ENCODE measurements at places on chromosomes 2 and 18. TPM values are rescaled to one million over a fixed set of nuclear protein-coding genes. Genes with fewer than 3 reads are reported as not detected.

The CNDP2 gene
- total RNA-seq, result 196 TPM

The RFTN2 gene
- not detected for total RNA-seq

The COL4A4 gene
- total RNA-seq, result 34.6 TPM

The RBMS1 gene
- total RNA-seq, result 42.2 TPM

The BOK gene
- 0.10 TPM for total RNA-seq

The NBEAL1 gene
- total RNA-seq, result 22.0 TPM

The KCNK3 gene
- total RNA-seq, result not detected

DNA sequence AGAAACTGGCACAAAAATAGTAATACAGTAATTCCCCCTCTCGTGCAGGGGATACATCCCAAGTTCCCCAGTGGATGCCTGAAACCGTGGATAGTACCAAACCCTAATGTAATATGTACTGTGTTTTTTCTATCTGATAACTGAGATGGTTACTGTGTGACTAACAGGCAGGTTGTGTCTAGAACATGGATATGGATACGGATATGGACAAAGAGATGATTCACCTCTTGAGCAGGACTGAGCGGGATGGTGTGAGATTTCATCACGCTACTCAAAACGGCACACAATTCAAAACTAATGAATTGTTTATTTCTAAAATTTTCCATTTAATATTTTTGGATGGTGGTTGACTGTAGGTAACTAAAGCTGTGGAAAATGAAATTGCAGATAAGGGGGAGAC is 3.4 kb downstream of the MBD1 start:
- H3K4me1 ChIP-seq, result peaks cover 27% of the 10 kb centered on the region
- H3K36me3 ChIP-seq, result peaks cover 69% of the 10 kb centered on the region
- DNase-seq, result no peak
- no peak overlapping the region for H3K27ac ChIP-seq
- H3K27me3 ChIP-seq, result no peaks in the 10 kb centered on the region
- H3K4me3 ChIP-seq, result no peak overlapping the region

DNA sequence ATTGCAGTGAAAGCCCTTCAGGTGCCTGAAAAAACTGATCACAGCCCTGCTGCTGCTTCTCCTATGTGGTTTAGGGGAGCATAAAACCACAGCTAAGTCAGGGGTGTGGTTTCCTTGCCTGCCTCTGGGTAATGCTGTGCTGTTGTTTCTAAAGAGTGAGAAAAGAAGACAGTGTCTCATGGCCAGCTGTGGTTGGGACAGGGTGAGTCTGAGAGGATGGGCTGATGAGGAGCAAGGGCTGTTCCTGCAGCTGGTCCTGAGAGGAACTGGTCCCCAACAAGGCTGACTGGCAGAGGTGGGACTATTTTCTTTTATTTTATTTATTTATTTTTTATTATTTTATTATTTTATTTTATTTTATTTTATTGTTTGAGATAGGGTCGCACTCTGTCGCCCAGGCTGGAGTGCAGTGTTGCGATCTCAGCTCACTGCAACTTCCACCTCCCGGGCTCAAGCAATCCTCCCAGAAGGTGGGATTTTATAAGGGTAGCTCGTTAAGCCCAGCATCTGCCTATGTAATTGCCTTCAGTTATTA is 236.7 kb downstream of the FHOD3 start:
- no peak overlapping the region for H3K4me3 ChIP-seq
- peaks cover 4% of the 10 kb centered on the region for H3K4me1 ChIP-seq
- no peaks in the 10 kb centered on the region for H3K27me3 ChIP-seq
- no peaks in the 10 kb centered on the region for H3K36me3 ChIP-seq
- DNase-seq, result no peak

DNA sequence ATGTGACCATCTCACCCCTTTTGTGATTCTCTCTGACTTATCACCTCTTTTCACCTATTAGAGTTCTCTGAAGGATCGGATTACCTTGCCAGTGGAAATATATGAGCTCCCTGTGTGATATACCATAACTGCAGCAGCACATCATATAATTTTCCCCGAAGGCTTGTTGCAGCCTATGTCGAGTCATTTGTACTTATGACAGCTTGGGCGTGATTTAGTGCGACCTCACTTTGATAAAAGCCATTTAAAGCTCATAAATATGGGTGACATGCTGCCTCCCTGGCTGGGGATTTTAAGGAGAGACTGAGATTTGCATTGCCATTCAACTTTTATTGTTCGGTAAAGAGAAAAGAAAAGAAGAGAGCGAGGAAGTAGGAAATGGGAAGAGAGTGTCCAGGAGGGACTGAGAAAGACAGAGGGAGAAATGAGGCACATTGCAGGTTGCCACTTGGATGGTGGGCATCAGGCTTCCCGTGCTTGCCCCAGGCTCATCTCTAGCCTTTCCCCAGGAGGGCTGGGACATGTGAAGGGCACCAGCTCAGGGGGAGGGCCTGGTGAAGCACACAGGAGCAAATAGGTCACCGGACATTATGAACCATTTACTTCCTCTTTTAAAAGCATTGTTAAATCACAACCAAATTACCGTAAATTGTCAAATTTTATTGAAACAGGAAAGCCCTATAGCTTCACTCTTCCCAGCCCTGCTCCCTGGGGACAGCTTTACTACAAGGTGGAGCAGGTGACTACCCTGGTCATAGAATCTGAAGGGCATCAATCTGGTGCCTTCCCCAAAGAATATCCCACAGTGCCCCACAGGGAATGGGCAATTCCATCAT is 161.3 kb downstream of the SETBP1 start:
- peak; percentile 32 for DNase-seq
- peaks cover 63% of the 10 kb centered on the region for H3K4me1 ChIP-seq
- peaks cover 13% of the 10 kb centered on the region for H3K36me3 ChIP-seq
- no peaks in the 10 kb centered on the region for H3K27me3 ChIP-seq
- H3K4me3 ChIP-seq, result no peak overlapping the region
- peak overlapping the region; percentile 3 for H3K27ac ChIP-seq

DNA sequence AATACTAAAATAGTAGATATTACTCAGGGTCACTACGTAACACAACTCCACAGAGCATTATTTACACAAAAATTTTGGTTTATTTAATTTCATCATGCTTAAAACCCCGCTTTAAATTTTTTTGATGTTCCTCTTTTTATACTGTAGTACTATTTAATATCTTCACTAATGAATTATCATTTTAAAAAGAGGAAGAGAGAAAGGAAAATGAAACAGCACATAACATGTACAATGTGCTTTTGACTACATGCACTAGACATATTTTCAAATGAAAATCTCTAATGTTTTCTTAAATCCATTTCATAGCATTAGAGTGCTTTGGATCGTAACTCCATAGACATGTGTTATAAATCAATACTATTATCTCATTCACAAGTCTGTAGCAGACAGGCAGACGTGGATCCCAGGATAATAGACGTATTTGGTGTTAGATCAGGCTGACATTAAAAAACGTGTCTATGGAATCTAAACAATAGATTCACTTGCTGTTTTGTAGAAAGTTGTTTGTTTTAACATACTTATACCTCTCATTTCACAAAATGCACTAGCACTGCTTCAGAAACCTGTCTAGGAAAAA is 897.0 kb downstream of the CPS1 start:
- H3K4me3 ChIP-seq, result no peak overlapping the region
- DNase-seq, result no peak
- H3K27me3 ChIP-seq, result no peaks in the 10 kb centered on the region
- no peak overlapping the region for H3K27ac ChIP-seq

DNA sequence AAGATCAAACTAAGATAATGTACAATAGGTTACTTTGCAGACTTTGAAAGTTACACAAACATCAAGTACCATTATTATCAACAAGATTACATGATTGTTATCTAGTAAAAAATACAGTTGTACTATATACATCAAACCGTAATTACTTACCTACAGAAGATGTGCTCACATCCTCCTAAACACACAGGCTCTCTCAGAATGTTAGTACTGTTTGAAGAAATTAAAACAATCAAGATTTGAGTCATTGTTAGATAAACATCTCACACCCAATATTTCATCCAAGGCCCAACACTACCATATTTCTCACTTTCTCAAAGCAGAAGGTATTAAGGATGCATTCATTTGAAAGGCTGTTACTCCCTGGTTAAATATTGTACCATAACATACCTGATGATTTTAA is 12.6 kb downstream of the BARD1 start:
- no peak overlapping the region for H3K27ac ChIP-seq
- H3K4me1 ChIP-seq, result no peaks in the 10 kb centered on the region
- H3K27me3 ChIP-seq, result no peaks in the 10 kb centered on the region
- H3K36me3 ChIP-seq, result peaks cover 1% of the 10 kb centered on the region
- H3K4me3 ChIP-seq, result no peak overlapping the region

GRCh38 chr2:102010902-102011301 is 19.1 kb downstream of the IL1R2 start:
- peaks cover 9% of the 10 kb centered on the region for H3K4me1 ChIP-seq
- no peak overlapping the region for H3K4me3 ChIP-seq
- DNase-seq, result no peak
- H3K27me3 ChIP-seq, result peaks cover 6% of the 10 kb centered on the region
- H3K36me3 ChIP-seq, result no peaks in the 10 kb centered on the region

- no peak overlapping the region for H3K4me3 ChIP-seq
- no peaks in the 10 kb centered on the region for H3K4me1 ChIP-seq
- no peaks in the 10 kb centered on the region for H3K27me3 ChIP-seq
- H3K27ac ChIP-seq, result no peak overlapping the region
- DNase-seq, result no peak
These were observed 182.6 kb downstream of the GRB14 start for GRCh38 chr2:164438490-164439205.

DNA sequence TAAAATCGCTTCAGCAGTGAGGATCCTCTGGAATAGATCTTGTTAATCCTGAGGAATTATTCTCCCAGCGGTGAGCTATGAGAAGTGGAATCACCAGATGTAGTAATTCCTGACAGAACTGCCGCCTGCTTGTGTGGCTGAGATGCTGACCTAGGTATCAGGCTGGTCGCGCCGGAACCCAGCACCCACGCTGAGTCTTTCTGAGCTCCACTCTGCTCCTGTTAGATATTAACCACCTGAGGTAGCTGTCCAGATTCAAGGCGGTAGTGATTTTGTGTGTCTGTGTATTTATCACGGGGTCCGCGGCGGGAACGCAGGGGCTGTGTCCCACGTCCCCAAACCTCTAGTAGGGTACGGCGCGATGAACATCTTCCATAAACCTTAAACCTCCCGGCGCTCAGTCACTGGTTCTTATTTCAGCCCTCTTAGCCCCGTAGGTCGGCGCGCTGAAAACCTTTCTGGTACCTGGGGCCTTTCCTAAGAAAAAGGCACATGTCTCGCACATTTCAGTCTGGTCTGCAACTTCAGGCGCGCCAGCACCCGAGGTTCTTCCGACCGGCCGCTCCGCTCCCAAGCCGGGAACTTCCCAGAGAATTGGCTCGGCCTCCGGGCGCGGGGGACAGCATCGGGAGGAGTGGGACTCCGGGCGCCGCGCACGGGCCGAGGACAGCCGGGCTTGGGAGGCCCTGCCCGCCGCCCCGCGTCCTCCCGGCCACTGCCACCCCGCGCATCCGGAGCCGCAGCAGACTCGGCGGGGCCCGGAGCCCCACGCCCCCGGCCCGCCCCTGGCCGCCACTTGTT is 542 bp upstream of the CNNM3 start:
- no peak for DNase-seq
- peak overlapping the region; percentile 76 for H3K27ac ChIP-seq
- peak overlapping the region; percentile 59 for H3K4me3 ChIP-seq
- no peaks in the 10 kb centered on the region for H3K27me3 ChIP-seq

DNA sequence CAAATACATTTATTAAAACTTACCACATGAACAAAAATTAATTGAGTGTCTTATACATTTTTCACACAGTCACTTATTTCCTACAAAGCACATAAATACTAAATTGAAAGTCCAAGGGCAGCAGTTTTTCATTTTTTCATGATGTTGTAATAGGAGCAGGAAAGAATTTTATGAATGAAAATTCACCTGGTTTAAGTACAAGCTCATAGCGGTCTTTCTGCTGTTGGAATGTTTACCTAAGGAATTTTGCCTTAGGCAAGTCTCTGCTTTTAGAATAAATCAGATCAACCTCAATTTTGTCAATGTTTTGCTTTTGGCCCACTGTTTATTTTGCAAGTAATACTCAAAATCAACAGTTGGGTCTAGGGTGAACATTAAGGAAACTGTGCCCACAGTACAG is 40.0 kb downstream of the ETAA1 start:
- H3K27ac ChIP-seq, result no peak overlapping the region
- no peak for DNase-seq
- H3K27me3 ChIP-seq, result no peaks in the 10 kb centered on the region
- H3K36me3 ChIP-seq, result no peaks in the 10 kb centered on the region
- no peak overlapping the region for H3K4me3 ChIP-seq

GRCh38 chr2:237558961-237559641 is 7.3 kb upstream of the PRLH start:
- no peak overlapping the region for H3K4me3 ChIP-seq
- H3K27me3 ChIP-seq, result peaks cover 9% of the 10 kb centered on the region
- no peaks in the 10 kb centered on the region for H3K4me1 ChIP-seq
- no peak overlapping the region for H3K27ac ChIP-seq

- no peak overlapping the region for H3K4me3 ChIP-seq
- no peak overlapping the region for H3K27ac ChIP-seq
- H3K4me1 ChIP-seq, result no peaks in the 10 kb centered on the region
- no peak for DNase-seq
These were observed 67.5 kb upstream of the MBOAT2 start for GRCh38 chr2:9071032-9071431.

DNA sequence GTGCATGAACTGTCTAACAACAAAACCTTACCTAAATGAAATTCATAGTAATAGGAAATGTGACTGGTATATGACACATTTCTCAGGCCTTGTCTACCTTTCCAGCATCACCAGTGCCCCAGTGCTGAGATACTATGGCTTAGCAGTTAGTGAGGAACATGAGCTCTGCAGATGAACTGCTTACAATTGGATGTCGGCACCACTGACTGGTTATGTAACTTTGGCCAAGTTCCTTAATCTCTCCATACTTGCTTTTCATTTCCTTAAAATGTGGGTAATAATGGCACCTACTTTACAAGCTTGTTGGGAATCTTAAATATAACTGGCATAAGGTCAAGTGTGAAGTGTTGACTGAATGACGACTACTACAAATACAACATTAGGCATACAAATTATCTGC is 136.3 kb downstream of the OLA1 start:
- DNase-seq, result no peak
- no peaks in the 10 kb centered on the region for H3K27me3 ChIP-seq
- H3K4me3 ChIP-seq, result no peak overlapping the region
- H3K4me1 ChIP-seq, result no peaks in the 10 kb centered on the region
- H3K36me3 ChIP-seq, result peaks cover 1% of the 10 kb centered on the region

- no peaks in the 10 kb centered on the region for H3K4me1 ChIP-seq
- no peak overlapping the region for H3K4me3 ChIP-seq
- no peak overlapping the region for H3K27ac ChIP-seq
- H3K36me3 ChIP-seq, result no peaks in the 10 kb centered on the region
- no peak for DNase-seq
These were observed 13.4 kb upstream of the NEMP2 start for GRCh38 chr2:190547886-190548285.

DNA sequence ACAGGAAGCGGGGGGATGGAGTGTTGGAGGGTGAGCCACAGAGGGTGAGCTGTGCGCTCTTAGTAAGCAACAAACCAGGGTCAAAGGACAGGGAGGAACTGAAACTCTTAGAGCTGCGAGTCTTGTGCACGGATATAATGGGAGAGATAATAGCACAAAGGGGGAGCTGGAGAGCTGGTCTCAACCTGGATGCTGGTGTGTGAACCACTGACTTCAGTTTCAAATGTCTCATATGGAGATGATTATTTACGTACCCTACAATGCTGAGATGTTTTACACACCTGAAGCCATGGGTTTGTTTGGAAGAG is 35.9 kb downstream of the PTGR3 start:
- H3K4me3 ChIP-seq, result no peak overlapping the region
- no peak overlapping the region for H3K27ac ChIP-seq
- H3K4me1 ChIP-seq, result peaks cover 7% of the 10 kb centered on the region
- no peaks in the 10 kb centered on the region for H3K27me3 ChIP-seq
